ENCODE measurements at places on chromosomes 4 and X. TPM values are rescaled to one million over a fixed set of nuclear protein-coding genes. Genes with fewer than 3 reads are reported as not detected.

DYNLT3 gene
- 37.2 TPM for polyA plus RNA-seq

IL13RA1 gene
- 33.6 TPM for polyA plus RNA-seq

CXorf49 gene
- not detected for polyA plus RNA-seq

KLHL5 gene
- polyA plus RNA-seq = 15.2 TPM

MID2 gene
- 2.2 TPM for polyA plus RNA-seq

DNA sequence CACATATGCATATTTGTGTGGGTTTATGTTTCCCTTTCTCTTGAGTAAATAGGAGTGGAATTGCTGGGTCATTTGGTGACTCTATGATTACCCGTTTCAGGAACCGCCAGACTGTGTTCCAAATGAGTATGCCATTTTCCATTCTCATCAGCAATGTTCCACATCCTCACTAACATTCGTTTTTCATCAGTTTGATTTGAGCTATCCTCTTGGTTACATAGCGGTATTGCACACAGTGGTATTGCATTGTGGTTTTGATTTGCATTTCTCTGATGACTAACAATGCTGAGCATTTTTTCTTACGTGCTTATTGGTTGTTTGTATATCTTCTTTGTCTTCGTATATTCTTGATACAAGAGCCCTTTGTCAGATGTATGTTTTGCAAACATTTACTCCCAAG is 218.0 kb upstream of the AMOT start:
- H3K27me3 ChIP-seq = no peaks in the 10 kb centered on the region
- no peaks in the 10 kb centered on the region for H3K4me1 ChIP-seq
- no peaks in the 10 kb centered on the region for H3K36me3 ChIP-seq
- H3K4me3 ChIP-seq = no peak overlapping the region
- no peak for DNase-seq
- H3K27ac ChIP-seq = no peak overlapping the region

DNA sequence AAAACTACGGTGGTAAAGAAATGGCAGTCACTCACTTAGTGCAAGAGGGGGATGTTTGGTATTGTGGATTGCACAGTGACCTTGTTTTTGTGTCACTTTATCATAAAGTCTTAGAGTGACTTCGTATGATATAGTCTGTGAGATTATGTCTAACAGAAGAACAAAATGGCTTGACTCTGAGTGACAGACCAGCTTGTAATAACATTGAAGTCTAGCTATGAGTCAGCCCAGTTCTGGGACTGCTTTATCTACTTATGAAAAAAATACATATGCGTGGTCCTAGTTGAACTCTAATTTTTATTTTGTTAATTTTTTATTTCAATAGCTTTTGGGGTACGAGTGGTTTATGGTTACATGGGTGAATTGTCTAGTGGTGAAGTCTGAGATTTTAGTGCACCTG is 20.0 kb downstream of the DCLK2 start:
- DNase-seq = no peak
- H3K27ac ChIP-seq = no peak overlapping the region
- no peak overlapping the region for H3K4me3 ChIP-seq
- no peaks in the 10 kb centered on the region for H3K4me1 ChIP-seq
- H3K27me3 ChIP-seq = no peaks in the 10 kb centered on the region

- no peaks in the 10 kb centered on the region for H3K36me3 ChIP-seq
- no peak overlapping the region for H3K27ac ChIP-seq
- H3K27me3 ChIP-seq = no peaks in the 10 kb centered on the region
- no peaks in the 10 kb centered on the region for H3K4me1 ChIP-seq
- DNase-seq = no peak
- no peak overlapping the region for H3K4me3 ChIP-seq
Measured at GRCh38 chrX:46704767-46705386, 54.0 kb downstream of the SLC9A7 start.

GRCh38 chr4:188722911-188723310 is 583.7 kb downstream of the TRIML1 start:
- no peak overlapping the region for H3K27ac ChIP-seq
- H3K4me1 ChIP-seq = no peaks in the 10 kb centered on the region
- no peaks in the 10 kb centered on the region for H3K27me3 ChIP-seq
- H3K4me3 ChIP-seq = no peak overlapping the region
- no peaks in the 10 kb centered on the region for H3K36me3 ChIP-seq
- no peak for DNase-seq

DNA sequence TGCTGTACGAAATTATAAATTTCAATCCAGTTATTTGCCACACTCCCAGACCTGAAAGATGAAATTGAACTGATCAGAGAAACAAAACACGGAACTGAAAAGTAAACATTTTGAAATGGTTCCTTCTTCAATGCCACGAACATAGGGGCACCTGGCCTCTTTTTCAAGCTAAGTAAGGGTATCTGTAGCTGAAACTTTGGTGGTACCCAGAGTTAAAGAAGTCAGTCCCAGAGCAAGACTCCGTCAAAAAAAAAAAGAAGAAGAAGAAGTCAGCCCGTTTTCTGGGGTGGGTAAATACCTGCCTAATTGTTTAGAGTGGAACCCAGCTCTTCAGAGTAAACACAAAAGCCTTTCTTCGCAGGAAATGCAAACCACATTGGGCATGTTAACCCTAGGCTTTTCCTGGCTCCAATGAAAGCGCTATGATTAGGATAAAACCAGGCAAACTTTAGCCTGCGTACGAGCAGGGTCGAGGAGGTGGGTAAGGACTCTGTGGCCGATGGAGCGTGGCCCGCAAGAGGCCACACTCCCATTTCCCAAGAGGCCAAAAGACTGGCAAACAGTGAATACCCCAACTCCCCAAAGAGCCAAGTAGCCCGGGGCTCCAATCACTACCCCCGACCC is 1.3 kb downstream of the ANTXR2 start:
- H3K27ac ChIP-seq = peak overlapping the region; percentile 94
- peak overlapping the region; percentile 84 for H3K4me3 ChIP-seq
- no peak for DNase-seq
- H3K27me3 ChIP-seq = no peaks in the 10 kb centered on the region
